ENCODE measurements at places on chromosomes 6 and 20. TPM values are rescaled to one million over a fixed set of nuclear protein-coding genes. Genes with fewer than 3 reads are reported as not detected.

DNA sequence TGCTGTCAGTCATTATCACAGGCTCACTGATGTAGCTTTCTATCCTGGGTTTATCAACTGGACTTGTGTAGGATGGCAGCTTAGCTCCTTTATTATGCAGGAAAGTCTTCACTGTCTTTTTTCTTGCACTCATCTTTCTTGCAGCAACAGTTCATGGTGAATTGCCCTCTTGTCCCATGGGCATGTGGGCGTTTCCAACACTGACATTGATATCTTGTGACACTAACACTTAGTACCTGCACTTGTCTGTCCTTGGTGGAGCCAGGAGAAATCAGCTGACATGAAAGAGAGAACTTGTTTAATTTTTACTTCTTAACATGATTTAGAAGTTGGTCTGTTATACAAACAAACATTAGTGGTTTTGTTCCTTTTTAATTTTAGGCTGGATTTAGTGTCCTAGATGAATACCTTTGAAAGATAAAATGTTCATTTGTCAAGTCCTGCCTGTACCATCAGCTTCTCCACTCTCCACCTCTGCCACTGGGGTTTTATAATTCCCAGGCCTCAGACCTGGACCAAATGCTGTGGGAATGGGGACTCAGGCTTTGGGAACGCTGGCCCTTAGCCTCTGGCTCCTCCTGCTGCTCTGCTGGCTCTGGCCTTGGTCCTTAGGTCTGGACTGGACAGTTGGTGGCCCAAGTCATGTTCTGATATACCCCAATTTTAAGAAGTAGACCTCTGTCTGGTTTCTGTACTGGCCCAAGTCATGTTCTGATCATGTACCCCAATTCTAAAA lies 161.0 kb upstream of the LAMP5 start:
- H3K4me1 ChIP-seq: peaks cover 38% of the 10 kb centered on the region
- no peak overlapping the region for H3K4me3 ChIP-seq
- no peak for DNase-seq
- H3K36me3 ChIP-seq: peaks cover 9% of the 10 kb centered on the region

GRCh38 chr6:122449069-122449468 lies 22.5 kb downstream of the SERINC1 start:
- no peak overlapping the region for H3K4me3 ChIP-seq
- no peaks in the 10 kb centered on the region for H3K27me3 ChIP-seq
- no peak for DNase-seq
- peaks cover 18% of the 10 kb centered on the region for H3K36me3 ChIP-seq

GRCh38 chr6:54206510-54206909 lies 95.3 kb downstream of the MLIP start:
- no peak overlapping the region for H3K4me3 ChIP-seq
- H3K36me3 ChIP-seq: no peaks in the 10 kb centered on the region
- H3K4me1 ChIP-seq: no peaks in the 10 kb centered on the region

DNA sequence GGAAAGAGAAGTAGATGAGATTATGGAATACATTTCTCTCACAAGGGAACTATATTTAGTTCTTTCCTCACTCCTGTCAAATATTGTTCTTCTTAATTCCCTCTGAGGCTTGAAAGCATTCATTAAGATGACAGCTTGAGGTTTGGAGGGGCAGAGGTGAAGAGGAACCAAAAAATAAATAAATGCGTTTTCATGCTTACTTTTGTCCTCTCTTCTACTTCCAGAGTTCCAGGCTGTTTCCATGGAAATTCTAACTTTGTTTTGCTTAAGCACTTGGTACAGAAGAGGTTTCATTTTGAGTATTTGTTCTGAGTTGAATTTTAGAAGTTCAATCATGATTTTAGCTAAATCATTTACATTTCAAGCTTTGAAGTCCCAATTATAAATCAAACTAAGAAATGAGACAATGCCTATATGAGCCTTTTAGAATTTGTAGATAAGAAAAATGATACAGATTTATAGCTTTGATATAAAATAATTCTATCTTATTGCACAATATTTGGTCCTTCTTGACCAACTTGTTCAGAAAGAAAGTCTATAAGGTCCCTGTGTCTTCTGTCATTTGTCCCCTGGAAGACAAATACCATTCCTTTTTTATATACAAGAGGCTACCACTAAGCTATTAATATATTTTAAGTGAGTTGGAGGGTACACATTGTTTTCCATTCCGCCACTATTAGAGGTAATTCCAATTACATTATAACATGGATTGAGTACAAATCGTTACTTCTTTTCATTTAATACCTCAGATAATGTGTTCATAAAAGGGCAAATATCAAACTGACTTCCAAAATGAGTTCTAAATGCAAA lies 16.3 kb downstream of the RBM24 start:
- peaks cover 15% of the 10 kb centered on the region for H3K4me1 ChIP-seq
- H3K4me3 ChIP-seq: no peak overlapping the region
- H3K36me3 ChIP-seq: no peaks in the 10 kb centered on the region
- H3K27ac ChIP-seq: no peak overlapping the region

Gene CLVS2
- total RNA-seq: 1.3 TPM

Gene MMP24
- 2.9 TPM for total RNA-seq

Data from neural crest cell (in vitro differentiated cells).